Fibroblast of upper back skin (primary cell): ENCODE measurements at places on chromosomes 7 and 10.

DNA sequence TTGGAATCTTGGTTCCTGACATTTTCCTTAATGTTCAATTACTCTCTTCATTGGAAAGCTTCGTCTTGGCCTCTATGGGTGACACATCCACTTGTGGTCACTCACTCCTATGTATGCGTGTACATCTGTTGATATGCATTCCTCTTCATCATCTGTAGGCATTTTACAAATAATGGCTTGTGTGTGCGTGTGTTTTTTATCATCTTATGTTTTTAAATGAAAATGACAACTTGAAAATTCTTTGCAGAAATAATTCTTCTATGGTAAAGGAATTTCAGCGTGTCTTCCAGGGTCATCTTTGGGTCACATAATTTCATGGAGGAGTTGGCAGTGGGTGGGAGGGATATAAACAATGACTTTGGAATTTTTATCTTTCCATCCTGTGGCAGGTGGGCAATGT, 925.1 kb downstream of the LRMDA start:
- peak; percentile 77 for DNase-seq

GRCh38 chr7:100685631-100686145, 8.4 kb downstream of the GIGYF1 start:
- DNase-seq: no peak

- no peak for DNase-seq
Measured at GRCh38 chr7:151790830-151791620, 85.9 kb downstream of the PRKAG2 start.

DNA sequence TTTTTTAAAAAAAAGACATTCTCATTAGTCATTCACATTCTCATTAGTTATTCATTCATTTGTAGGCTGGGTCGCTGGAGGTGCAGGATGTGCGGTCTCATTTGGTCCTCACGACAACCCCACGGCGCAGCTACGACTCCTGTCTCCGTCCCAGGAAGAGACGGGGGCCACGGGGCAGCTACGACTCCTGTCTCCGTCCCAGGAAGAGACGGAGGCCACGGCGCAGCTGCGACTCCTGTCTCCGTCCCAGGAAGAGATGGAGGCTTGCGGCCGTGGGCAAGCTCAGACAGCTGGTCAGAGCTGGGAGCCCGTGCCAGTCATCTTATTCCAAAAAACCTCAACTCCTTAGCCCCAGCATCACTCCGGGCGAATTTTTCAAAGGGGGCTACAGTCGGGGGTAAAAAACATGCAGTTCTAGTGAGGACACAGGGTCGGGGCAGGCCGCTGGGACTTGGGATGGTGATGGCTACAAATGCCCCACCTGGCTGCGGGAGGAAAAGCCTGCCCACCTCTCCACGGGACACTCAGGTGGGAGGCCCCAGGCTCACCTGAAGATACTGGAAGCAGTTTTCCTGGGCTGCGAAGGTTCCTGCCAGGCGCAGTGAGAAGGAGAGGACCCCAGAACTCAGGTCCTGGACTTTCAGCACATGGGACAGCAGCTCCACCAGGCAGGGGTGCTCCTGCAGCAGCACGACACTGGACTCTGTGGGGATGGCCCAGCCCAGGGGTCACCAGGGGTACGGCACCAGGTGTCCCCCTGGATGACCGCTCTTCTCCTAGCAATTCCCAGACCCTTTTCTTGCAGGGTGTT, 8.3 kb downstream of the BRAT1 start:
- DNase-seq: no peak

DNA sequence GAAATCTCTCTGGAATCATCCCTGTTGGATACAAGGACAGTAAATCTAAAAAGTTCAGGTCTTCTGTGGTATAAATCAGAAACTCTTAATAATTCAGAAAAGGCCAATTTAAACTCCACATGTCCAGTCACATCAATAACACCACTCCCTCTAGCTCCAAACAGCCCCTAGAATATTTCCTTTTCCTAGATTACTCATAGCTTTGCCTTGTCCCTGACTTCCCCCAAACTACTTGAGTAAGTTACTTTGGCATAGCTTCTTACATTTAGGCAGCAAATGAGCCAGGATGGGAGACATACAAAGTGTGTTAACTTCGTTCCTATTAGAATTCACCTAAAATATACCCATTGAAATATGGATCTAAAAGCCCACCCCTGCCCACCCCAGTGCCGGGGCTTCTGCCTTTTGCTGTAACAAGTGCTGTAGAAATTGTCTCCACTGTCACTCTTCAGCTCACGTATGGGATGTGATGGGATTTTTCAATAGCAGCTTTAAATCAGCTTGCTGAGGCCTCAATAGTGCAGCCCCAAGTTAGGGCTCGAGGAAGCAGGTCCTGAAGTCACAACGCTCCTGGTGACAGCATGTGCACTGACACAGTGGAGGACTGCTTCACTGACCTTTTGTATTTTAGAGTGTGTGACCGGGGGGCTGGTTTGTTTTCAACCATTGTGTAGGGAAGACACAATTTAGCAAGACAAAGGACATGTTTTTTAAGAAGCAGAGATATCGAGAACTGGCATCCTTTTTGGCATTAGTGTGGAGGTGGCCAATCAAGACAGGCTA, 218.2 kb upstream of the KMT2E start:
- no peak for DNase-seq

DNA sequence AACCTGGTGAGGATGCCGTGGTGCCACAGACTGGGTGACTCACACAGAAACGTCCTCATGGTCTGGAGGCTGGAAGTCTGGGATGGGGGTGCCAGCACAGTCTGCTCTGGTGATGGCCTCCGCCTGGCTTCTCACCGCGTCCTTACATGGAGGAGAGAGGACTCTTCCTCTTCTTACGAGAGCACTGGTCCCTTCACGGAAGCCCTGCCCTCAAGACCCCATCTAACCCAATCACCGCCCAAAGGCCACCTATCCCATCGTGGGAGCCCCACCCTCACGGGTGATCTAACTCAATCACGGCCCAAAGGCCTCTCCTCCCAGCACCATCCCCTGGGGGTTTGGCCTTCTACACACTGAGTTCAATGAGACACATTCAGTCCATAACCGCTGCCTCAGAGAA, 137.7 kb downstream of the PTPRN2 start:
- no peak for DNase-seq

- DNase-seq: no peak
Measured at GRCh38 chr7:125074141-125074540, 144.5 kb upstream of the POT1 start.

- no peak for DNase-seq
Measured at GRCh38 chr7:81469153-81469868, 300.5 kb downstream of the HGF start.

DNA sequence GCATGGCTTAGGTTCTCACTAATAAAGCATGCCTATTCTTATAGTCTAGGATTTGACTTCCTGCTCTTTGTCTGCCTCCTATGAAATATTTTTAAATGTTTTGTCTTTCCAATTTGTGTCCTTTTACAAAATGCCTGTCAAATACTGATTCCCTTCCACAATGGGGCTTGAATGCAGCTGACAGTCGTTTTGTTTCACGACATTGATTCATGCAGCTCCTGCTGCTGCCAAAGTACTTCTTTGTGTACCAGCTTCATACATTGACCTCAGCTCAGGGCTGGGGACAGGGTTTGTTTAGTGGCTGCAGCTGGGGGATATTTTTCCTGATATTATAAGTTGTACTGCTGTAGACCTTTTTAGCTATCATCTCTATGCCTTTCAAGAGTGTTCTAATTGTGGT, 371.9 kb upstream of the CHRM2 start:
- DNase-seq: no peak

GRCh38 chr10:112287844-112288243, 4.6 kb downstream of the TECTB start:
- DNase-seq: no peak

DNA sequence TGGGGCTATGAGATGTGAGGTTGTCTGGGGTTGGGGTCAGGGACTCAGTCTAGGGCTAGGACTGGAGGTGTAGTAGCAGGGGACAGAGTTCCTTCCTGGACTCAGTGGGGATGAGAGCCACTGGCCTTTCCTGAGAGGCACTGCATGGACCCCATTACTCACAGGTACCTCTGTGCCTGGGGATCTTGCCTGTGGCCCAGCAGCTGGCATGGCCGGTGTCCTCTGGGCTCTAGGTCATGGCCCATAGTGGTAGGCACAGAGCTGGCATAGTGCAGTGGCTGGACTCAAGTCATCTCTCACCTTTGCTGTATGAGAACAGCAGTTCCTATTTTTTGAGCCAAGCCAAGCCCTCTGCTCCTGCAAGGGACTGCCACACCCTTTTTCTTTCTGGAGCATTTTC, 51.9 kb downstream of the NEURL1 start:
- DNase-seq: no peak

GRCh38 chr10:71083716-71083975, 128.7 kb upstream of the UNC5B start:
- no peak for DNase-seq

DNA sequence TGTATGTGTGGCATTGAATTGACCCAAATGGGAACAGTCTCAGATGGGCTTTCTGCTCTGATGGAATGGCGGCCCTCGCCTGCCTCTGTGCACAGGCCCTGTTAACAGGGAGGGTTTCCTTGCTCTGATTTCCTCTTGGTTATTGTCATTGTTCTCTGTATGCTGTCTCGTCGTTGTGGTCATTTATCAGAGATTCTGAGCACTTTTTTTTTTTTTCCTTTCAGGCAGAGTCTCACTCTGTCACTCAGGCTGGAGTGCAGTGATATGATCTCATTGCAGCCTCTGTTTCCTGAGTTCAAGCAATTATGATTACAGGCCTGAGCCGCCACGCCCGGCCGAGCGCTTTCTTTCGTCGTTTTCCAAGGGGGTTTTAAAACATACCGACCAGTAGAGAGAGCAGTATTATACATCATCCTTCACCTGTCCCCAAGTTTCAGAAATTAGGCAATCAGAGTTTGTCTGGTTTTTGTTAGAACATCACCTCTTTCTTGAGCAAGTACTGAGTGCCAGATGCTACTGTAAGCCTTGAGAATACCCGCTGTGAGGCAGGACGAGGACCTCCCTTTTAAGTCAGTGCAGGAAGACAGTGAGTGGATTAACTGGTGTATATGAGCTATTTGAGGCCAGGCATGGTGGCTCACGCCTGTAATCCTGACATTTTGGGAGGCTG, 6.5 kb downstream of the CHST12 start:
- DNase-seq: no peak

GRCh38 chr10:78596556-78596955, 472.2 kb upstream of the ZMIZ1 start:
- DNase-seq: no peak

DNA sequence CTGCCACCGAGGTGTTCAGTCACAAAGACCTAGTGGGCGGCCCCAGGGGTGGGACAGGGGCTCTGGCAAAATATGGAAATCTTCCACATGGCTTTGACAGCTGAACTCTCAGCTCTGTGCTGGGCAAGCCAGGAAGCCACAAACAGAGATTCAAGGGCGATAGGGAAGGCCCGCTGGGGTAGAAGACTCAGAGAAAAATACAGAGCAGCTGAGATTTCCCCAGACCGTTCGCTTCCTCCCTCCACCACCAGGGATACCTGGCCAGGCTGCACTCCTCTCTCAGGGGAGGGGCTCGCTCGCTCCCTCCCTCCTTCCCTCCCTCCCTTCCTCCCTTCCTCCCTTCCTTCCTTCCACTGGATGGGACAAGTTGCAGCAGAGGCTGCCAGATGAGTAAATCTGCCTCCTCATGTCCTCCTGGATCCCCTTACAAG, 260.5 kb downstream of the PRPF18 start:
- DNase-seq: no peak

DNA sequence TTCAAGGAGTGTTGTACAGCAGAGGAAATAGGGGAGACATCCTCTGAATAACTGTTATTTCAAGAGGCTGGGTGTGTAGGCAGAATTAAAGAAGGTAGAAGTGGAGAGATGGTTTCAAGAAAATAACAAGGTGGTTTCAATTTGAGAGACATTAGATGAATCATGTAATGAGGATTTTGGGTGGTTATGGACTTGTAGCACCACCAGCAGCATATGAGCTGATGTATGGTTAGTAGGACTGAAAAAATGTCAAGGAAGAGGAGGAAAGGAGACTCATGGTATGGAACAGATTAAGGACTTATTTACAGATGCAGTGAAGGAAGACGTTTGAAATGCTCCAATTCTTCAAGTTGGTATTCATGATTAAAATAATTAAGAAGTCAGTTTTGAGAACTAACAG, 166.2 kb downstream of the EXOC4 start:
- DNase-seq: peak; percentile 68

DNA sequence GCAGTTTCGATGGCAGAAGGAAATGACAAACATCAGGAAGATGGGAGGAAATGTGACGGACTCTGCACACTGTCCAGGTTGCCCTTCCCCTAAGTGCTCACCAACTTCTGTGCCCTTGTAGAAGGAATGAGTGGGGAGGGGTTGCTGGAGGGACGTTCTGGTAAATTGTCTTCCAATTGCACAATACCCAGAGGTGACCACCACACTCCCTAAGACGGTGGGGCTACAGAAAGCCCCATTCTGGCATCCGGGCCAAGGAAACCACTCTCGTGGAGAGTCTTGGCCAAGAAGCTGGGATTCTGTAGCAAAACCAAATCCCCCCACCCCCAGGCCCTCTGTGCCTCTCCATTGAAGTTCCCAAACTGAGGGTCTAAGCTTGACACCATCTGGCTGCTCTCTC, 37.1 kb downstream of the ZMIZ1 start:
- DNase-seq: no peak

DNA sequence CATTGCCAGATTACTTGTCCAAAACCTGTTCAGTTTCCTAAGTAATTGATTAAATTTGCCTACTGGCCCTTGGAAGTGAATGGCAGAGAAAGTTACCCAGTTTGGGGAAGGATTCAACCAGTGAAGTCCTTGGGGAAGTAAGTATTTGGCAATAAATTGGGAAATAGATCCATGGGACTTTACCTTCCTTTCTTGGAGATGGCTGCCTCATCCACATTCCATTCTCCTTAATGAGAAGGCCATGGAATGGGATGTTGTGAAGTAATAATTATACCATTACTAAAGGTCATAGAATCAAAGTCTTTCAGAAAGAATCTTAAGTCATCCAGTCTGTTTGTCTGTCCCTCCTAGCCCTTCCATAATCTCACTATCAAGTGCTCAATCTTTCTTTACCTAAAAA, 4.5 kb upstream of the COPG2 start:
- DNase-seq: no peak

DNA sequence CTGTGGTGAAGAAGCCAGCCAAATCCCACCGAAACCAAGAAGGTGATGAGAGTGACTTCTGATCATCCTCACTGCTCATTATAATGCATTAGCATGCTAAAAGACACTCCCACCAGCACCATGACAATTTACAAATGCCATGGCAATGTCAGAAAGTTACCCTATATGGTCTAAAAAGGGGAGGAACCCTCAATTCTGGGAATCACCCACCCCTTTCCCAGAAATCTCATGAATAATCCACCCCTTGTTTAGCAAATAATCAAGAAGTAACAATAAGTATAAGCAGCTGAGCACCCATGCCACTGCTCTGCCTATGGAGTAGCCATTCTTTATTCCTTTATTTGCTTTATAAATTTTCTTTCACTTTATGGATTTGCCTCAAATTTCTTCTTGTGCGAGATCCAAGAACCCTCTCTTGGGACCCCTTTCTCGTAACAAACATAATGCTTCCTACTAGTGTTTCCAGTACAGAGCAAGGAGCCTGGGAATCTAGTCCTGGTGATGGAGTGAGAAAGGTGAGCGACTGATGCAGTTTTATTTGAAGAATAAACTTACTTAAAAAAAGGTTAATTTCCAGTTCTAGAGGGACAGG, 18.4 kb upstream of the EXOC6 start:
- no peak for DNase-seq

- DNase-seq: no peak
Measured at GRCh38 chr7:113835367-113835766, 83.4 kb downstream of the PPP1R3A start.
